ENCODE measurements at places on chromosomes 1 and 21.
A peak's percentile ranks its signal among the peaks of the same experiment; 100 is the strongest.

- DNase-seq, result no peak
Observed at GRCh38 chr1:64518692-64519481, 49.0 kb downstream of the CACHD1 start.

DNA sequence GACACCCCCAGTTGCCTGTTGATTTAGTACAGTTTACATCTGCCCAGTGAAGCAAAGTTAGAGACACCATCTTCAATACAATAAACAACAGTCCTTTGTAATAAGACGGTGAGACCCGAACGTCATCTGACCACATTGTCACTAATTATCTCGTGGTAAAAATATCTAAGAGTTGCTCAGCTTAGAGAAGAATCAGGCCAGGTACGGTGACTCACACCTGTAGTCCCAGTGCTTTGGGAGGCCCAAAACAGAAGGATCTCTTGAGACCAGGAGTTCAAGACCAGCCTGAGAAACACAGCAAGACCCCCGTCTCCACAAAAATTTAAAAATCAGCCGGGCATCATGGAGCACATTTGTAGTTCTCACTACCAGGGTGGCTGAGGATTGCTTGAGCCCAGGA lies 53.5 kb downstream of the CD34 start:
- no peak for DNase-seq

DNA sequence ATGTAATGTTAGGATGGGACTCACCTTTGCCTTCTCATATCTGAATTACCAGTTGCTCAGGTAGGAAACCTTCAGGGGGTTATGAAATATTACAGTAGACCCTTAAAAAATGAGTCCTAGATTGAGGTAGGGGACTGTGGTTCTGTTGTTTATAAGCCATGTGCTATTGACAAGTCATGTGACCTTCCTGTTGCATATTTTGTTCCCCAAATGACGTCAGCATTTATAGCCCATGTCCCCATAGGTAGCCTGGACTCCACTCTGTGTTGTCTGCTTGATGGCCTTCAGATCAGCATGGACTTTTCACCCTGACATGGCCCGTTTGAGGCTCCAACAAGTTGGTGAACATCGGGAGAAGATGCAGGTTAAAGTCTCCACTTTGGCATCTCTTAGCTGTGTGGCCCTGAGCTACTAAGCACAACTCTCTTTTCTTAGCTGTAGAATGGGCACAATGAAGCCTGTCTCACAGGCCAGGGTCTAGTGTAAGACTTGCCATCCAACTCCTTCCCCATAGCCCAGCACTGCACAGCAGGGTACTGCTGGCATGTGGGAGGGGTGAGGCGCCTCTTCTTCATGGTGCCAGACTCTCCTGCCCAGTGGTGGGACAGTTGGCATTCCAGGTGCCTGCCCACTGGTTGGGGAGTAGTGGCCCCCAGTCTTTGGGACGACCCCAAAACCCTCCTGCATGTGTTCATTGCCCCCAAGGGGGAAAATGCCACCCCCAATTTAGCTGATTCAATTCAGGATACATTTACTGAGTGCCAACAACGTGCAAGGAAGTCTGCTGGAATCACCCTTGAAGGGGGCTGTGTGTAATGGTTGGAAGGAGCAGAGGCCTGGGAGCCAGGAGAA lies 36.1 kb upstream of the TTC22 start:
- DNase-seq, result no peak

DNA sequence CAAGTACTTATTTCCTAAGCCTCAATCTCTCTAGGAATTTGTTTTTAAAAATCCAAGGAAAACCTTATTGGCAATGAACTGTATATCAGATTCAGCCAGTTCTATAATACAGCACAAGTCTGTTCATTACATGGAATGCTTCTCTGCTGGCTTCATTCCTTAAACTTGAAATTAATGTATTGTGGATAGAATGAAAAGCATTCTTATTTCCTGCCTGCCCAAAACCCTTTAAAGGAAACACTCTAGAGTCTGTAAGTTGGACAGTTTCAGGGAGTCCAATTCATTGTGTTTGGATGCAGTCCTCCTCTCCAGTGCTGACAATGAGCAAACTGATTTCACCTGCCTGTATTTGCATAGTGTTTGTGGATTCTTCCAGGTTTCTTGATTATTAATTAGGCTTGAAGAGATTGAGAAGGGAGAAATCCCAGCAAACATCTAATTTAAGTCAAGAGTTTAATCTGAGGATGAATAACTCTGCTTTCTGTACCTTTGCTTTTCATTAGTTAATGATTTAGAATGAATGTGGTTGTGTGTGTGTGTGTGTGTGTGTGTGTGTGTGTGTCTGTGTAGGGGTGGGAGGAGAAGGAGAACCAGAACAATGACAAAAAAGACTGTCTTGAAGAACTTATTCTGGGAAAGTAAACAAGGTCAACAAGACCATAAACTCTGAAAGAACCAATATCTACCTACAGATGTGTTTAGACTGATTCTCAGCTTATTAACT lies 61.2 kb downstream of the CACHD1 start:
- no peak for DNase-seq

DNA sequence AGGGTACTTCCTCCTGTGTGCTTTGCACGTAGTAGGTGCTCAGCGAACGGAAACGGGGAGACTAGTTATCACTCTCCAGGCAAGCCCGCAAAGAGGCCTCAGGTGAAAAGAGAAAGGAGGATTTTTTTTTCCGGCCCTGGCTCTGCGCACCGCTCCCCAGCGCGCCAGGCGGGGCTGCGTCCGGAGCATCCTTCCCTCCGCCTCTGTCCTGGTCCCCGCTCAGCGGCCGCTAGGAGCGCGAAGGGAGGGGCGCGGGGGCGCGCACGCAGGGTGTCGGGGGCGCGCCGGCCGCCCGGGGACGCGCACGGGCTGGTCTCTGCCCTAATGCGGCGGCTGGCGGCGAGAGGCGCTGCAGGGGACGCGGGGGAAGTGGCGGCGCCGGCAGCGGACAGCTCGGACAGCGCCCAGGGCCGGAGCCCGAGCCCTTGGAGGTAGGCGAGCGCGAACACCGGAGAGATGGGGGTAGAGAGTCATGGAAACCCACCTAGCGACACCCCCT lies 42.3 kb upstream of the NFASC start:
- DNase-seq, result no peak

- peak; percentile 22 for DNase-seq
Observed at GRCh38 chr1:154772606-154773506, 97.2 kb downstream of the KCNN3 start.

DNA sequence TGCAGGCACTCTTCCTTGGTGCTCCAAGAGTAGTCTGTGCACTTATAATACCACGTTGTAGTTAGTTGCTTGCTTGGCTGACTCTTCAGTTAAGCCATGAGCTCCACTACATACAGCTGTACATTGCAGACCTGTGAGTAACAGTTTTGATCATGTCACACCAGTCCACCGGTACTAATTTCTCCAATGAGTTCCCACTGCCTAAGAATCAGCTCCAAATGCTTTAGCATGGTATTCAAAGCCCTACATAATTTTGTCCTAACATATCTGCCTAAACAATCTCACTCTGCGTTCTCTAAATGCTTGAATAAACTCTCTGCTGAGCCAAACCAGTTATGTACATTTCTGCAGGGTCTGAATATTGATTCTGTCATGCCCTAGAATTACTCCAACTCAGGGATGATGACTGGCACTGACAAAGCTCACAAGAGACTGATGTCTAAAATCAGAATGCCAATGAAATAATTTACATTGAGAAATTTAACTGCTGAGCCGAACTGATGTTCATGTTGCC lies 200.7 kb downstream of the LHX8 start:
- no peak for DNase-seq

GRCh38 chr1:55386456-55386855 lies 171.3 kb upstream of the USP24 start:
- DNase-seq, result no peak

- no peak for DNase-seq
Observed at GRCh38 chr1:153100245-153100644, 5.9 kb upstream of the SPRR2E start.

DNA sequence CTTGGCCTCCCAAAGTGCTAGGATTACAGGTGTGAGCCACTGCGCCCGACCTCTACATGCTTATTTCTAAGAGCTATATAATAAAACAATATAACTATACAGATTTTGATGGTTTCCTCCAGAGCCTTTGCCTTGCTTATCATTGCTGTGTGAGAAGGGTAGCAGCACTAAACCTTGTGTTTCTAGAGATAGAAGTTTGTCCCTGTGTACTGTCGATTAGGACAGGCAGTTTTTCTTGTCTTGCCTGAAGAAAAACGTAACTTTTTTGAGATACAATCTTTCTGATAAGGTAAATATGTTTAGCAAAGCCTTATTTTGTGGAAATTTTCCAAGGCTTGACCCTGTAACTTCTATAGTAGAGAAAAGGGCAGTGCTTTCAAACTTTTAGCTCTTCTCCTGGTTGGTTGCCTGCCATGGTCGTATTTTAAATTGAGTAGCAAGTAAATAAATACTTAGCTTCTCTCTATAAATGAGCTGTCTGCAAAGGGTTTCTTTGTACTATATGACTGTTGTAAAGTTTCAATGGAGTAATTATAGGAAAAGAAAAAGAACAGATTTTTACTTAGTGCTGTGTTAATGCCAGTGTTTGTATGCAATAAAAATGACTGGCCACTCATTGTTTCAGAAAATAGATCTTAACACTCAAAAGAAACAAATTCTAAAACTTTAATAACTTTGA lies 86.4 kb upstream of the CACYBP start:
- DNase-seq, result no peak

DNA sequence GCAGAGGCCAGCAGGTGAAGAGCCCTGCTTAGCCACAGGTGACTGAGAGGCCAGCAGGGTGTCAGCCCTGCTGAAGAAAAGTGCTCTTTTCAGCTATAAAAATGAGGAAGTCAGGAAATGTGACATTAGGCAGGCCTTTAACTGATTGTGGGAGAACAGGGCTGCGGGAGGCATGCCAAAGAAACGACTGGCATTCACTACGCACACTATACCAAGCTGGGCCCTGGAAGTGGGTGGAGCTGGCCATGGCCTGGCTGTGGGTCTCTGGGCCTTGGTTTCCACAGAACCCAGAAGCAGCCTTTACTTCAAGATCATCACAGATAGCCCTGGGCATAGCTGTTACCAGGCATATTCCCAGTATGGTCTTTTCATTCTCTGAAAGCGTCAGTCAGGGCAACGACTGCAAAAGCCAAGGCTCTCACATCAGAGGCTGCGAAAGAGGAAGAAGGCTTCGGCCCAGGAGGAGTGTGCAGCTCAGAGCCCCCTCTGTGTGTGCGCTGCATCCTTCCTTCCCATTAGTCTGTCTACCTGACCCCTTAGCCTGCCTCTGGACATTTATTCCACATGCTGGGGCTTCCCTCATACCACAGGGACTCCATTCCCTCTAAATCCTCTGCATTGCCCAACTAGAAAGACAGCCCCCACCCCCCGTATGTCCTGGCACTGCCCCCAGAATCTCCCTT lies 14.3 kb downstream of the SLC2A1 start:
- DNase-seq, result no peak

GRCh38 chr1:61593331-61593730 lies 131.6 kb downstream of the TM2D1 start:
- no peak for DNase-seq

GRCh38 chr1:112230232-112230631 lies 165.8 kb upstream of the CTTNBP2NL start:
- no peak for DNase-seq

DNA sequence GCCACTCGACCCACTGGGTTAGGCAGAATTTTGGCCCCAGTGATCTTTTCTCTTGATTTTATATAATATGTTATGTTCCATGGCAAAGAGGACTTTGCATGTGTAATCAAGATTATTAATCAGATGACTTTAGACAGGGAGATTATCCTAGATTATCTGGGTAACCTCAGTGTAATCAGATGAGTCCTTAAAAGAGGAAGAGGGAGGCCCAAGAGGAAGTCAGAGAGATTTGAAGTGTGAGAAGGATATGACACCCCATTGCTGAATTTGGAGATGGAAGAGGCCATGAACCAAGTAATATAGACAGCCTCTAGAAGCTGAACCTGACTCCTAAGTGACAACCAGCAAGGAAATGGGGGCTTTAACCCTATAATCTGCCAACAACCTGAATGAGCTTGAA lies 117.1 kb upstream of the CSF3R start:
- no peak for DNase-seq

- no peak for DNase-seq
Observed at GRCh38 chr21:44509539-44509938, 30.5 kb downstream of the KRTAP10-1 start.

- DNase-seq, result no peak
Observed at GRCh38 chr21:35048183-35048601, 910 bp downstream of the RUNX1 start.

DNA sequence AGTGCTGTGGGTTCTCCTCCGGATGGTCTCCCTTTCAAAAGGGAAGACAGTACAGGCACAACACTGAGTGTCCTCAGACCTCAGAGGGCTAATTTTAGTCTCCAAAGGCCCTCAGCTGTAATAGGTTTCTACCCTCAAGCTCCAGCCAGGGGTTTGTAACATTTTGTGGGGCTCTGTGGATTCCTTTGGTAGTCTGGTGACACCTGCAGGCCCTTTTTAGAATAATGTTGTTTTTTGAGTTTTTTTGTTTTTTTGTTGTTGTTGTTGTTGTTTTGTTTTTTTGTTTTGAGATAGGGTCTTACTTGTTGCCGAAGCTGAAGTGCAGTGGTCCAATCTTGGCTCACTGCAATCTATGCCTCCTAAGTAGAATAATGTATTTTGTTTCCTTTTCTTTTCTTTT lies 15.0 kb upstream of the TMEM201 start:
- peak; percentile 12 for DNase-seq

DNA sequence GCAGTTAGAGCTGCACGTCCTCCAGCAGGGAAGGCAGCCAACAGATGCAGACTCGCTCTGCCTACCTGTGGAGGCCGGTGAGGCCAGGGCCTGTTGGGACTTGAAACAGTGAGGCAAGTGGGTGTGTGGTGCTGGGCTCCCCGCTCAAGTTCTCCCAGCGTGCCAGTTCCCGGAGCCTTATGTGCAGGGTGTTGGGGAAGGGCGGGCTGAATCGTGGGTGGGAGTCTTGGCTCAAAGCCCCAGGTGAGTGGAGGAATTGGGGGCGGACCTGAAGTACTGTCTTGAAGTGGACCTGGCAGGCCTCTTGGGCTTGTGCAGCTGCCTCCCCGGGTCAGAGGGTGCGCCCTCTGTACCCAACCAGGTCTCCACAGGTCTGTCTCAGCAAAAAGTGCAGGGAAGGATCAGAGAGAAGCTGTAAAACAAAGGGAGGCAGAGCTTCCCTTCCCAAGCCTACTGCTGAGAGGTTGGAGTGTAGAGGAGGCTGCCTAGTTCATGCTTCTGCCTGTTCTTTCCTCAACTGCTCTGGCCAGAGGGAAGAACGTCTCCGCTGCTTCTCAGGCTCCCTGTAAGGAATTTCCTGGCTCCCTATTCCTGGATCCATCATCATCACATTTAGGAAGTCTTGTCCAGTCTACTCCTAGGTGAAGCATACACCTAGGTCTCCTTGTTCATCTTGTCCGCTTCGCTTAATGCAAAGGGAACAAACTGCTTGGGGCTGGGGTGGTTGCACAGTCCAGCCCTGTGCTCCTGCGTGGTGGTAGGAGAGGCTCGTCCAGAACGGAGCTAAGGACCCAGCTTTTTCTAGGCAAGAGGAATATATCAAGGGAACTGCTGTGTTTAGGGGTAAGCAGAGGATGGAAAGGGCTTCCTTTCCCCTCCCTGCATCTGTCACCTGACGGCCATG lies 14.9 kb downstream of the UTP11 start:
- no peak for DNase-seq

DNA sequence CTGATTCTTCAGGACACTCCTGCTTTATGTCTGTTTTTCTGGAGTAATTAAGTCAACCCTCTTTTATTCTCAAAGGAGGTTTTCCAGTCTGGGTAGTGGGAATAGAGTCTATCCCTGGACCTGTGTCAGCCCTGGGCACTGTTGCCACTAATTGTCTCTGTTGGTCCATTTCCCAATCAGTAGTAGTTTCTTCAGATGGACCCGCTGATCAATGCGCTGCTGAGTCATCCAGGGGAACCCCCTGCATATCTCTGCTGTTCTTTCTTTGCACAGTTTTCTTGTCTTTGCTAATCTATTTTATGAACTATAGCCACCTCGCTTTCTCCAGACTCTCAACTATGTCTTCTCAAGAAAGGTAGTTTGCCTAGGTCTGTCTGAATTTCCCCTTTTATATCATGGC lies 82.5 kb downstream of the TNNI3K start:
- no peak for DNase-seq
